ENCODE measurements at places on chromosomes 1 and 21.

- no peak for DNase-seq
These were observed 38.1 kb upstream of the VWA5B1 start for GRCh38 chr1:20252587-20252986.

GRCh38 chr1:201149400-201149799 is 4.9 kb downstream of the TMEM9 start:
- peak; percentile 42 for DNase-seq

DNA sequence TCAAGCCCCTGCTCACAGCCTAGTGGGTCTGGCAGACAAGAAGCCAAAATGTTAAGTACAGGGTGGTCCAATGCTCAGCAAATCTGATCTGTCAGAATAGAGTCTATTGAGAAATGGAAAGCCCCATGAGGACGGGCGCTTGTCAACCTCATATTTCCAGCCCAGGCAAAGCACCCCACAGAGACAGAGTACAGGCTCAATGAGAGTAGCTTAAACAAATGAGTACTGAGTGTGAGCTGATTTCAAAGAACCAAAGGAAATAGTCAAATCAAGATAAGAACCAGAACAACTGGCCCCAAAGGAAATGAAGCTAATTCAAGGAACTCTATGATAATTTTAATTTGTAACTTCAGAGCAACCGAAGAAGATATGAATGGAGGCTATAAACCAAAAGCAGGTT is 44.6 kb upstream of the SLC30A1 start:
- no peak for DNase-seq

DNA sequence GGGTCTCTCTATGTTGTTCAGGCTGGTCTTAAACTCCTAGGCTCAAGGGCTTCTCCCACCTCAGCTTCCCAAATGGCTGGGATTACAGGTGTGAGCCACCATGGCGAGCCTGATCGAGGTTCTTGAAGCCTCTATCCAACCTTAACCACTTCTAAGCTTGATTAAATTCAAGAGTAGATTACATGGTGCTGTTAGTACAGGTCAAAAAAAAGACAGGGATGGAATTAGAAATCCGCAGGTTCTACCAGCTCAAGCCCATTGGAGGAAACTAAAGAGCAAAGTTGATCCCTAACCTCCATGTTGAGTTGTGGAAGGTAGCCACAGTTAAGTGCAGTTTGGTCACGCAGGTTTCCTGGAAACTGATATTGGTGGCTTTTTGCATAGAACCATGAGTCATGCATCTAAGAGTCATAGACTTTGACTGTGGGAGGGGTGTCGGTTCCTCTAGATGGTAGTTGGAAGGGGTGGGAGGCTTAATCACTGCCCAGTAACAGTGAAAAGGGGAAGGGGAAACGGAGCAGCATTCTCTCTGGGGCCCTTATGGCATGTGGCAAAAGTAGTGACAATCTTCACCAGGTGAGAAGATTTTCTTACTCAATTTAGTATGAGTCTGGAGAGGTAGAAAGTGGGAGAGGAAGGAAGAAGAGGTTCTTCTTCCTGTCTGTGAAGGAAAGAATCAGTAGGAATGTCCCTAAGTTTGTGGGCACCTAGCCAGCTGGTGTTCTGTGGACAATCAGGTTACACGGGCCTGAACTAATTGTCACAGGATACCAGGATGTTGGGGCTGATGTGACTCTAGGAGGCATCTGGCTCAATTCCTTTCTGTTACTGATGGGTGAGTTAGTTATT is 7.0 kb downstream of the CD53 start:
- DNase-seq: no peak

GRCh38 chr1:26541816-26542711 is 12.5 kb downstream of the RPS6KA1 start:
- peak; percentile 2 for DNase-seq

- DNase-seq: no peak
These were observed 267.6 kb downstream of the PLPP3 start for GRCh38 chr1:56311766-56312165.

GRCh38 chr21:40736145-40736544 is 110.8 kb downstream of the DSCAM start:
- DNase-seq: no peak

DNA sequence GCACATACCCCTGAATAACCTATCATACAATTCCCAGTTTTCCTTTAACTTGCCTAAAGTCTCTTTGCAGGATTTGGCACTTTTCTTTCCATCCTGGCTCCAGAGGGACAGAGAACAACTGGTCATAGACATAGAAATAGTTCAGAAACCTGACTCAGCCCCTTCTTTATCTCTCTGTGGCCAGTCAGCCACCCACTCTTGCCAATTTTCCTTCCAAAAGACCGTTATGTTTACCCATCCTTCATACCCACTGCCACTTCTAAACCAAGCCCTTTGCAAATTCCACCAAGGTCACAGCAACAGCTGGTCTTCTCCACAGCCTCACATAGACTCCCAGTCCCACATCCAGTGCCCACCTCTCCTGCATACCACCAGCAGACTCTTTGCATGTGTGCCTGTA is 127.2 kb upstream of the FGGY start:
- DNase-seq: no peak

GRCh38 chr1:84842748-84843231 is 50.2 kb downstream of the LPAR3 start:
- DNase-seq: no peak

- DNase-seq: no peak
These were observed 9.5 kb downstream of the RER1 start for GRCh38 chr1:2400950-2401649.

DNA sequence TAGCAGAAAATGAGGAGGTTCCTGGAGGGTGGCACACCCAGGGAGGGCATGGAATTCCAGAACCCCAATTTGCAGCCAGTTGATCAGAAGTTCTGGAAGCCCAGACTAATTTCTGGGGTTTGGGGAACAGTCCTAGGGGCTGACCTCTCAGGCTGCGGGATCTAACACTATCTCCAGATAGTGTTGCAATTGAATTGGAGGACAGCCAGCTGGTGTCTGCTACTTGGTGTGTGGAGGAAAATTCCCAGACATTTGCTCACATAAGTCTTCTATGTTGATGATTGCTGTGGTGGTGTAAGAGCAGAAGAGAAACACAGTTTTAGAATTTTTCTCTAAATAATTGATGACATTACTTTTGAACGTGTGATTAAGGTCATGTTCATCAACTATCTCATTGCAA is 154.3 kb upstream of the RNPC3 start:
- peak; percentile 18 for DNase-seq

- peak; percentile 71 for DNase-seq
These were observed 9.7 kb downstream of the LPAR3 start for GRCh38 chr1:84883286-84883685.

DNA sequence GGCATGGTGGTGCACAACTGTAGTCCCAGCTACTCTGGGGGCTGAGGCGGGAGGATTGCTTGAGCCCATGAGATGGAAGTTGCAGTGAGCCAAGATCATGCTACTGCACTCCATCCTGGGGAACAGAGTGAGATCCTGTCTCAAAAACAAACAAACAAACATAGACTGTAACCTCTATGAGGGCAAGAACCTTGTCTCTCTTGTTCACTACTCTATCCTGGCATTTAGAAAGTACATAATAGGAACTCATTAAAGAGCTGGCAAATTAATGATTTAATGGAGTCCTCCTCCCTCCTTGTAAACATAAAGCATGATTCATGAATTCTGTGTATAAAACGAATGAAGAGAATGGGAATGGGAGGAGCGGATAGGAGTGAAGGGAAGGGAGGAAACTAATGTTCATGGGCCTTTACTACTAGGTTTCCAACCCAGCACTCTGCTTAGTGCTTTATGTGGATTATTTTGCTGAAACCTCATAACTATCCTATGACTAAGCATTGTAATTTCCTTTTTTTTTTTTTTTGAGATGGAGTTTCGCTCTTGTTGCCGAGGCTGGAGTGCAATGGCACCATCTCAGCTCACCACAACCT is 8.6 kb downstream of the LMOD1 start:
- peak; percentile 89 for DNase-seq

- peak; percentile 38 for DNase-seq
These were observed 93.2 kb downstream of the ARHGEF10L start for GRCh38 chr1:17632541-17633184.

- no peak for DNase-seq
These were observed 1.5 kb downstream of the CORT start for GRCh38 chr1:10451287-10451686.

DNA sequence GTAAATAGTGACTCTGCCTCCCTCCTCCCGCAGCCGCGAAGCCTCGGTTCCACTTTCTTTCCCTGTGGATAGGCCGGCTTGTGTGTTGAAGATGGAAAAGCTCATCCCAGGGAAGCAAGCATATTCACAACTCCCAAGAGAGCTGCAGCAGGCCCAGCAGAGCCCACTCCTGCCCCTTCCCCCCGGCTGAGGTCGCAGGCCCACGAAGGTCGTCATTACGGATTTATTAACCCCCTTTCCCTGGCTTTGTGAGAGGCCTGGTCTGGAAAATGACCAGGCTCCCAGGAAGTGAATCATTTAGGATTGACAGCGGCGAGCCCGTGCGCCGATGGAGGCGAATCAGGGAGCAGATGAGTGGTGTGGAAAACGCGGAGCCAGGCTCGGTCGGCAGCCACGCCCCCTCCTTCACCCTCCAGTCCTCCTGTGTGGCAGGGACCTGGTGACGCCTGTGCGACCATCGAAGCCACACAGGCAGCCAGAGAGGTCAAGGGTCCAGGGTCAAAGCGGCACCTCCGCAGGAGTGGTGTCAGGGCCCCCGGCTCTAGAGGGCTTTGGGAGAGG is 93.4 kb downstream of the PRDM16 start:
- no peak for DNase-seq

DNA sequence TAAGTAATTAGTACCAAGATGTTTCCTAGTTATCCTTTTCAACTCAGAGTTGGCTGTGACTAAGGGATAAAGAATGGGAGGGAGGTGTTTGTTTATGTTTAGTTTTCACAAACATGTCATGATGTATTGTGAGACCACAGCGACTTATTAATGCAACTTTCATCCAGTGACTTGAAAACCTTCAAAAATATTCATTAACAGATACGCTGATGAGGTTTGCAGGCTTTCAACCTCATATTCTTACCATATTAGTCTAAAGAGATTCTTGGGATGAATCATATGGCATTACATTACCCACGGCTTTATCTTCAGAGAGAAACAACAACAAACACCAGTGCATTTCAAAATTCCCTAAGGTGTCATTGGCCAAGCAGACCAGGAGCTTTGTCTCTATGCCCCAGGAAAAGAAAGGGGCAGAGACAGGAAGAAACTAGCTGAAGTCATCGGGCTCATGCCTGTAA is 36.4 kb downstream of the PALMD start:
- peak; percentile 77 for DNase-seq

GRCh38 chr1:55131801-55132200 is 83.4 kb downstream of the USP24 start:
- peak; percentile 82 for DNase-seq

DNA sequence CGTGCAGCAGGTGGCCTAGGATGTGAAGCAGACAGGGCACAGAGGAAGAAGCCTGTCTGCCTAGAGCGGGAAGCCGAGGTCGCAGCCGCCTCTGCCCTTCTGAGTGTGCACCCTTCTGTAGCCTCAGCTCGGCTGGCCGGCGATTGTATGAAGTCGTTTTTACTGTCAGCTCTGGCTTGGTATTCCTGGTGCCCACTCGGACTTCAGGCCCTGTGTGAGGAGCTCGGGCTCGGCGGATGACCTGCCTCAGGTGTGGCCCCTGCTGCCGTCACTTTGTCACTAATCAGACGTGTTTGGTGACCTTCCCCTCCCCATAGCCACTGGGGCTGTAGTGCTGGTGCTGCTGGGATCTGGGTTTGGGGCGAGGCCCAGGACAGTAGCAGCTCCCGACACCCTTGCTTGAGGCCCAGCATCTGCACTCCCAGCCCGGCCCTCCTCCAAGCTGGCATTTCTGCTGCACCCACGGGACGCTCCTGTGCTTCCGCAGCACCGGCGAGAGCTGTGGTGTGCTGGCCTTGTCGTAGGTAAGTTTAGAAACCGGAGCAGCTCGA is 18.1 kb downstream of the SLX9 start:
- no peak for DNase-seq

- DNase-seq: peak; percentile 88
These were observed 448.0 kb downstream of the KCNT2 start for GRCh38 chr1:196160066-196160795.

DNA sequence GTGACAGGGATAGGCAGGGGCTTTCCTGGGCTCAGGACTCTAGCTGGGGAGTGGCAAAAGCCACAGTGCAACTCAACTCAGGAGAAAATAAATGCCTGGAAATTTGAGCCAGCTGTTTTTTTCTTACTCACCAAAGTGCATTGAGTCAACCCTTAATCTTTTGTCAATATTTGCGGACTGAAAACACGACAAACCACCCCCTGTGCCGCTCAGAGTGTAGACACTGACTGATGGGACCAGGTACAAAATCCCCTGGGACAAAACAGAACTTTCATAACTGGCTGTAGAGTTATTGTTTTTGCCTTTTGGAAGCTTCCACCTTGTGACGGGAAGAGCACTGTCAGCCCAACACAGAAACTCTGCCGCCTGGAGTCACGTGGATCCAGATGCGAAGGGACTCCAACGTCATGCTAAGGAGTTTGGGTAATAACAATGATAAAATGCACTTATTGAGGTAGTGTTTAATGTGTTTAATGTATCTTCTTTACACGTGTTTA is 164.6 kb downstream of the PLPP3 start:
- no peak for DNase-seq

GRCh38 chr1:23589585-23589986 is 30.3 kb upstream of the ID3 start:
- no peak for DNase-seq

- peak; percentile 44 for DNase-seq
These were observed 6.6 kb upstream of the THRAP3 start for GRCh38 chr1:36217670-36218069.

GRCh38 chr1:175222296-175222938 is 29.8 kb upstream of the KIAA0040 start:
- no peak for DNase-seq

DNA sequence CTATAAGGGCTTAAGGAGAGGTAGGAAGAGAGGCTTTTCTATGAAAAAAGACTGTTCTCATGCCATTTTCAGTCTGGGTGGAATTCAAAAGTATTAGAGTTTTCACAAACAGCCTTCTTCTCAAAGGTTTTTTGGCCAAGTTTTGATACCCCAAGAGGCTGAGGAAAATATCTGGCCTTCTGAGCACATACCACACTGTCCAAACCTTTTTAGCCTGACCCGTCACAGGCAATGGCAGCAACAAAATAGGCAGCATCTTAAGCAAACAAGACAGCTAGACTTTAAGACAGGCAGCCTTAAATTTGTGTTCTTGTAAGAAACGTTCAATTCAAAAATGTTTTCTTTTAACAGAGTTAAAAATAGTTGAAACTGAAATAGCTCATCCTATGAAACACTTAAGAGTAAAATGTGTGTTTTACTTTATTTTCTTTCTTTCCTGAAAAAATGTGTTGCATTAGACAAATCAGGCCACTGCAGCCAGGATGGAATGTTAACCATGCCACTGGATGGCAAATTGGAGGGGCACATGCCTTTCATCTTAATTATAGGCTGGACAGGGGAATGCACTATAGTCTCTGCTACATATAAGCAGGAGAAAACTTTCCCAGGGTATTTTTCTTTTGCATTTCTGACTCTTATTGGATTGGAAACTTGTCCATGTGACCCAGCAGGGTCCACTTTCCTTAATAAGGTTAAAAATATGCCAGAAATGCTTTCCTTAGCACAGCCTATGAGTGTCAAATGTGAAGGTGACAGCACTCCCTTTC is 315.0 kb downstream of the TGFB2 start:
- peak; percentile 59 for DNase-seq

Measured in HCEC 1CT (cell line).